ENCODE measurements at places on chromosomes 13 and 19.

- no peak for DNase-seq
Observed at GRCh38 chr13:97388373-97388772, 45.6 kb upstream of the RAP2A start.

GRCh38 chr13:113207460-113207859 lies 1.0 kb downstream of the PCID2 start:
- DNase-seq, result no peak

GRCh38 chr13:27483421-27483820 lies 33.1 kb upstream of the MTIF3 start:
- DNase-seq, result no peak

- DNase-seq, result no peak
Observed at GRCh38 chr19:38699647-38700349, 44.5 kb downstream of the CAPN12 start.

DNA sequence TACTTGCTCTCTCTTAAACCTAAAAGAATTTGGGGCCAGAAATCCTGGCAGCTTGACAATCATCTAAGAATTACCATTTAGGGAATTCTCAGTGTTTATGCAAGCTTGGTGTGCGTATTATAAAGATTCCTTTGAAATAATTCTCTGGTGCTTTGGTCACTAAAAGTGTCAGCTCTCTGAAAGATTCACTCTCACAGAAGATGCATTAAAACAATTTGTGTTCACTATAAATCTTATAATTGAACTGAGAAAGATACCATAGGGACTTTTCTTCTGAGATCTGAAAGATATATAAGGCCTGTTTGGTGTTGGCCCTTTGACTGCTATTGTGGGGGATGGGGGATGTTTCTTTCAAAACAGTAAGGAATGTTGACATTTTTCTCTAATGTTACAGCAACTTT lies 27.3 kb downstream of the EPSTI1 start:
- no peak for DNase-seq

GRCh38 chr13:77383097-77383496 lies 56.2 kb upstream of the MYCBP2 start:
- no peak for DNase-seq

DNA sequence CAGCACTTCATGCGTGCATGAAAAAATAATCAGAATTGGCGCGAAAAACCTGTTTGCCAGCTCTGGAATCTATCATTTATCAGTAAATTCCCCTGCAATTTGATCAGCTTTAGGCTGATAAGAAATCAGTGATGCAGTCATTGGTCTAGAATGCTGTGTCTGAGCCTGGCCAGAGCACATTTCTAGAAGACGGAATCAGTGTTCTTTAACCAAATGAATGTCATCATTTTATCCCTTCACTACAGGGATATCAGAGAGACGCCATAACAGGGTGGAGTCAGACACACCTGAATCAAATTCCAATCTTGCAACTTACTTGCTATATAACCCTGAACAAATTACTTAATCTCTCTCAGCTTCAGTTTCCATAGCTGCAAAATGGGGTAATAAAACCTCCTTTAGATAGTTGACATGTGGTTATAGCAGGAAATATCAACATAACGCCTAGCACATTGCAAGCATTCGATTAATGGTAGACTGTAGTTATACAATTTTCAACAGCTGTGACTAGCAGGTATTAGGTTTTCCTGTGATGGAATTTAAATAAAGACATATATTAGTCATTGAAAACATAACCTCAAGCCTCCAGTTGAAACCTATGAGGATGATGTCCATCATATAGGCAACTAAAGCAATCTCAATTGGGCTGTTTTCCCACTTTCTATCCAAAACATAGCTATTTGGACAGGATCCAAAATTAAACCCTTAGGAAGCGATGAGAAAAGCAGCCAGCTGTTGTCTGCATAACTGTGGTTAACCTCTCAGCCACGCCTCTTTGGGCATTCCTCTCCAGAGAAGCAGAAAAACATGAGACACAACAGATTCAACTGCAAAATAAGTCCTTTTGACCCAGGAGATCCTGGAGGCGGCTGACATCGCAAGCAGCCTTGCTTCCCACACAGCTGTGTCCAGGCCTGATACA lies 51.6 kb upstream of the UBL3 start:
- DNase-seq, result peak; percentile 20

- DNase-seq, result no peak
Observed at GRCh38 chr13:29383476-29383875, 212.0 kb downstream of the SLC7A1 start.

GRCh38 chr19:49557641-49558325 lies 22.6 kb downstream of the NOSIP start:
- DNase-seq, result no peak
